ENCODE measurements at places on chromosomes 6 and 20. TPM values are rescaled to one million over a fixed set of nuclear protein-coding genes. Genes with fewer than 3 reads are reported as not detected.

Gene PAK5
- 0.69 TPM for total RNA-seq

GRCh38 chr6:30541515-30542403, 14.5 kb downstream of the GNL1 start:
- DNase-seq: peak; percentile 79
- no peaks in the 10 kb centered on the region for H3K36me3 ChIP-seq
- peaks cover 11% of the 10 kb centered on the region for H3K27me3 ChIP-seq
- H3K4me1 ChIP-seq: peaks cover 5% of the 10 kb centered on the region
- peak overlapping the region; percentile 72 for H3K4me3 ChIP-seq

DNA sequence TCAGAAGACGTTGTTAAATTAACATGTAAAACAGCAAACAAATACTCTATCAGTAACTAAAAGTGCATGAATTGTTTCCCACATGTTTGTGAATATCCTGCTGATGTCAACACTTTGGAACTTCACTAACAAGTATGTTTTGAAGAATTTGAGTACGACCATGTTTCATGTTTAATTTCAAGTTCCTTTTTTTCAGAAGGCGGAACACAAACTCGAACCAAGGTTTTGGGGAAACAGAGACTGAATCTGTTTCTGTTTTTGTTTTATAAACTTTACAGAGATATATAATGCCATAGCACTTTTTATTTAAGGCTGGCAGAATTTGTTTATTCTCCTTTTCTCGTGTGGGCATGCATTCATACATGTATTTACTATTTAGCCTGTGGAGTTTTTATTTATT, 509.3 kb upstream of the CITED2 start:
- no peaks in the 10 kb centered on the region for H3K27me3 ChIP-seq
- H3K4me1 ChIP-seq: peaks cover 55% of the 10 kb centered on the region
- H3K4me3 ChIP-seq: no peak overlapping the region
- H3K27ac ChIP-seq: peak overlapping the region; percentile 51

GRCh38 chr20:61973515-61974356, 91.9 kb downstream of the TAF4 start:
- H3K4me3 ChIP-seq: no peak overlapping the region
- no peaks in the 10 kb centered on the region for H3K27me3 ChIP-seq
- H3K4me1 ChIP-seq: no peaks in the 10 kb centered on the region
- DNase-seq: no peak

Gene ELOVL2
- 3.8 TPM for total RNA-seq

DNA sequence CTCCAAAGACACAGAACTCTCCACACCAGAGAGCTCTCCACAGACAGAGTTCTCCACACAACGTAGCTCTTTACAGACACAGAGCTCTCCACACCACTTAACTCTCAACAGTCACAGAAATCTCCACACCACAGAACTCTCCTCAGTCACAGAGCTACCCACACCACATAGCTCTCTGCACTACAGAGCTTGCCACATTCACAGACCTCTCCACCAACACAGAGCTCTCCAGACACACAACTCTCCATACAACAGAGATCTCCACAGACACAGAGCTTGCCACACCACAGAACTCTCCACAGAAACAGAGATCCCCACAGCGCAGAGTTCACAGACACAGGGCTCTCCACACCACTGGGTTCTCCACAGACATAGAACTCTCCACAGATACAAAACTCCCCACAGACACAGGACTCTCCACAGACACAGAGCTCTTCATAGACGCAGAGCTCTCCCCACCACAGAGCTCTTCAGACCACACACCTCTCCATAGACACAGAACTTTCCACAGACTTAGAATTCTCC, 52.5 kb downstream of the ERMARD start:
- H3K36me3 ChIP-seq: no peaks in the 10 kb centered on the region
- H3K27me3 ChIP-seq: peaks cover 41% of the 10 kb centered on the region
- H3K4me3 ChIP-seq: no peak overlapping the region

DNA sequence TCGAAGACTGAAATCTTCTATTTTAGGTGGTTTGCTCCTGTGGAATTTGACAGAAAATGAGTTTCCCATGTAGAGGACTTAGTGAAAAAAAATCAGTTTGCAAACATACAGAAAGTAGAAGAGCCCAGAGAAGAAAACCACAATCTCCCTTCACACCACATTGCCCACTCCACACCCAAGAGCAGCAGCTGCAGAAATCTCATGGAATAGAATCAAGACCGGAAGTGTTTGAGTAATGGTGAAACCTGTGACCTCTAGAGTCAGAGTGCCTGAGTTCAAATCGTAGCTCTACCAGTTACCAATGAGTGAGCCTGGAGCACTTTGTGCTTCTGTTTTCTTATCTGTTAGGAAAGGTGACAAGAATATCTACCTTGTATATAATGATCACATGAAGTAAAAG, 4.6 kb downstream of the SIRPG start:
- no peak overlapping the region for H3K27ac ChIP-seq
- H3K27me3 ChIP-seq: peaks cover 12% of the 10 kb centered on the region
- H3K4me1 ChIP-seq: no peaks in the 10 kb centered on the region
- H3K4me3 ChIP-seq: no peak overlapping the region
- H3K36me3 ChIP-seq: no peaks in the 10 kb centered on the region
- DNase-seq: no peak

Gene TCF21
- 1.3 TPM for total RNA-seq

Gene OR2H2
- total RNA-seq: not detected

GRCh38 chr6:12528136-12528535, 188.4 kb upstream of the PHACTR1 start:
- DNase-seq: no peak
- peak overlapping the region; percentile 15 for H3K4me3 ChIP-seq
- no peaks in the 10 kb centered on the region for H3K36me3 ChIP-seq

DNA sequence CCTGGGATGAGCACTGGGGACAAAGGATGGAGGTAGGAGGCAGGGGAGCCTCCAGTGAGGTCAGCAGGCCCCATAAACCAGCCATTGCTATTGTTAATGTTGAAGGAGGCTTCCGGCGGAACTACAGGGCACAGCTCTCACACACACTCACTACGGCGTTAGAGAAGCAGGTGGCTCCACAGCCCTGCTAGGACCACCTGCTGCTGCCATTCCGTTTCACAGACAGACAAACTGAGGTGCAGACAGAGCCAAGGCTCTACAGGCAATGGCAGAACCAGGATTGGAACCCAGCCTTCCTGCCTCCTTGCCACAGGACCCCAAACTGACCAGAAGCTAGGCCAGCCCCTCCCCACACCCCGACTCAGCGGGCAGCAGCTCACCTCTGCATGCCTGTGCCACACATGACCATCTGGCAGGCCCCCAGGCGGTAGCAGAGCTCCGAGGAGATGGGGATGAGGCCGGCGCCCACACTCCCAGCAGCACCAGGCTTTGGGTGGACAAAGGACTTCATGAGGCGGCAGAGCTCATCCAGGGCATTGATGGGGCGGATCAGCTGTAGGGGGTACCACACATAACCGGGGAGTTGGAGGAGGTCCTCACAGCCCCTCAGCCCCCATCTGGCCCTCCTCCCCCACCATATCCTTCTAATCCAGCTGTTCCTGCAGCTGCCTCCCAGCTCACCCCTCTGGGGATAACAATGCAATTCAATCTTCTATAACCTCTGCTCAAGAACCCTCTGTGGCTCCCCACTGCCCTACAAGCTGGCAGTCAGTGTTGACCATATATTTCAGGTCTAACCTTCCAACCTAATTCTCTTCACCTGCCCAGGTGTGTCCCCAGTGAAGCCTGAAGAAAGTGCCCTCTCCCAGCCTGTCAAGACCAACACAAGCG, 198.5 kb downstream of the PREX1 start:
- H3K4me1 ChIP-seq: peaks cover 8% of the 10 kb centered on the region
- H3K27ac ChIP-seq: no peak overlapping the region
- no peaks in the 10 kb centered on the region for H3K36me3 ChIP-seq
- H3K4me3 ChIP-seq: no peak overlapping the region
- H3K27me3 ChIP-seq: no peaks in the 10 kb centered on the region

- H3K36me3 ChIP-seq: peaks cover 6% of the 10 kb centered on the region
- no peaks in the 10 kb centered on the region for H3K27me3 ChIP-seq
- H3K27ac ChIP-seq: peak overlapping the region; percentile 60
- H3K4me1 ChIP-seq: peaks cover 70% of the 10 kb centered on the region
- no peak for DNase-seq
- peak overlapping the region; percentile 76 for H3K4me3 ChIP-seq
Measured at GRCh38 chr6:108655806-108656651, 95.3 kb downstream of the FOXO3 start.

- peak; percentile 72 for DNase-seq
- H3K4me3 ChIP-seq: peak within 1 kb of the TSS; percentile 89
- H3K27ac ChIP-seq: peak within 1 kb of the TSS; percentile 43
- peaks cover 61% of the 10 kb centered on the region for H3K27me3 ChIP-seq
Measured at GRCh38 chr6:96015518-96016333, at the start of gene FUT9. TSS of gene FUT9 (plus strand) at chr6:96015974. CDS start at chr6:96203156, 187,182 bp downstream.

- no peaks in the 10 kb centered on the region for H3K36me3 ChIP-seq
- peaks cover 7% of the 10 kb centered on the region for H3K4me1 ChIP-seq
- no peak overlapping the region for H3K4me3 ChIP-seq
- H3K27ac ChIP-seq: no peak overlapping the region
- DNase-seq: no peak
Measured at GRCh38 chr20:2809690-2810089, 5.1 kb upstream of the C20orf141 start.

Gene KCNQ2
- total RNA-seq: 47.3 TPM

Gene AK9
- total RNA-seq: 8.1 TPM

DNA sequence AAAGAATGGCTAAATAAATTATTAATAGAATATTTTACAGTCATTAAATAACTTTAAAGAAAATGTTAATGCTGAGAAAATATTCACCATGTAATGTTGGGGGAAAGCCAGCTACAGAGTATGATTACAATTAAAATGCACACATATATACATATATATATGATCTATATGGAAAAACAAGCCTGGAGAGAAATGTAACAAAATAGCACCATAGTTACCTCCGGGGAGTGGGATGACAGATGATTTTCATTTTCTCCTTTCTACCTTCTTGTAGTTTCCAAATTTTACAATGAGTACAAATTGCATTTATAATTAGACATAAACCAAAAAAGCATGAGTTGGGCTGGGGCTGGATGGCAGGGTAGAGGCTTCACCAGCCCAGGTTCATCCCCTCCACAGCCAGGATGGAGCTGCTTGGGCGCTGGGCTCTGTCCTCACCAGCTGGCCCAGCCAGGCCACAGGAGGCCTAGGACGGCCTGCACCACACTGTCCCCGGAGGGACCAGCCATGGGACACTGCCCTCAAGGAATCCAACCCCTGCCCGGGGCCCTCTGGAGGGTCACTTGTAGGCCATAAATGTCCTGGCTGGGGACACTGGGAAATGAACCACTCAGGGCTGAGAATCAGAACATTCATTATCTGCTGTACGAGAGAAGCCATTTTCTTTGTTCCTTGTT, 10.3 kb downstream of the C20orf203 start:
- H3K4me3 ChIP-seq: no peak overlapping the region
- H3K4me1 ChIP-seq: peaks cover 27% of the 10 kb centered on the region
- no peak for DNase-seq
- H3K36me3 ChIP-seq: no peaks in the 10 kb centered on the region
- no peaks in the 10 kb centered on the region for H3K27me3 ChIP-seq

GRCh38 chr6:41449399-41450245, 96.6 kb upstream of the FOXP4 start:
- peaks cover 44% of the 10 kb centered on the region for H3K4me1 ChIP-seq
- DNase-seq: no peak
- no peaks in the 10 kb centered on the region for H3K27me3 ChIP-seq
- no peak overlapping the region for H3K27ac ChIP-seq
- H3K36me3 ChIP-seq: no peaks in the 10 kb centered on the region
- H3K4me3 ChIP-seq: peak overlapping the region; percentile 35

Gene SIGLEC1
- total RNA-seq: not detected

Gene C20orf144
- total RNA-seq: 0.29 TPM

DNA sequence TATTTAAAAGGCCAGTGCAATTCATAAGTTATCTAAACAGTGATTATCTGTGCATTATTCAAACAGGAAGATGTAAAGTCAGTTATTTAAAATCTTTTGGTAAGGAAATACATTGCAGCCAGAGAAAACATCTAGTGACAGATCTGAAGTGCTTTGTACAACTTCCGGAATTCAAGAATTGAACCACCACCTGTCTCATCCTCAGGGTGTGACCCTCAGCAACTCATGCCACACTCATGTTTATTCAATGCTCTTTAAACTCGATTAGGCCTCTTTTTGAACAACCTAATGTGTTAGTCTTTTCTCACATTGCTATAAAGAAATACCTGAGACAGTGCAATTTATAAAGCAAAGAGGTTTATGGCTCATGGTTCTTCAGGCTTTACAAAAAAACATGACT, 62.6 kb upstream of the GGTLC1 start:
- no peaks in the 10 kb centered on the region for H3K4me1 ChIP-seq
- no peak overlapping the region for H3K4me3 ChIP-seq
- no peak overlapping the region for H3K27ac ChIP-seq
- DNase-seq: no peak
- H3K36me3 ChIP-seq: no peaks in the 10 kb centered on the region

GRCh38 chr6:105211831-105212230, 32.0 kb upstream of the POPDC3 start:
- peaks cover 40% of the 10 kb centered on the region for H3K4me1 ChIP-seq
- no peaks in the 10 kb centered on the region for H3K36me3 ChIP-seq
- no peak overlapping the region for H3K27ac ChIP-seq

DNA sequence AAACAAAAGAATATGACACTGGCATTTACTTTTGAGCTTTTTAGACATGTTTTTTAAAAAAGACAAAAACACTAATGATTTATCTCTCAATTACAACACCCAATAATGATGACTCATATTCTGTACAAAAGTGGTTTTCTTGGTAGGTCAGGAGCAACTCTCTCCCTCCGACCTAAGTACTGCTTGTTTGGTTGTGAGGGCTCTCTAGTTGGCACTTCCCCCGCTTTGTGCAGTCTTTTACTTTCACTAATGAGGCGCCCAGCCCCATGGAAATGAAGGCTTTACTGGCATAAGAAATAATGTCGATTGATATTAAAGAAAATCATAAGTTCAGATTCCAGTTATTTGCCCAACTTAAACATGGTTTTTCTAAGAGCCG, 1.3 kb downstream of the KPNA5 start:
- peaks cover 20% of the 10 kb centered on the region for H3K36me3 ChIP-seq
- H3K4me1 ChIP-seq: peaks cover 28% of the 10 kb centered on the region
- H3K27ac ChIP-seq: peak overlapping the region; percentile 97
- DNase-seq: no peak

Gene ADGRF1
- total RNA-seq: 36.0 TPM

- no peaks in the 10 kb centered on the region for H3K27me3 ChIP-seq
- no peak for DNase-seq
- no peak overlapping the region for H3K4me3 ChIP-seq
Measured at GRCh38 chr6:122799140-122799745, 10.2 kb downstream of the SMPDL3A start.

GRCh38 chr6:104130343-104130742, 729.4 kb downstream of the HACE1 start:
- no peak overlapping the region for H3K4me3 ChIP-seq
- no peaks in the 10 kb centered on the region for H3K4me1 ChIP-seq
- H3K36me3 ChIP-seq: no peaks in the 10 kb centered on the region
- DNase-seq: no peak
- no peak overlapping the region for H3K27ac ChIP-seq
- H3K27me3 ChIP-seq: no peaks in the 10 kb centered on the region

- no peaks in the 10 kb centered on the region for H3K27me3 ChIP-seq
- H3K27ac ChIP-seq: no peak overlapping the region
- DNase-seq: no peak
- H3K4me1 ChIP-seq: peaks cover 5% of the 10 kb centered on the region
Measured at GRCh38 chr6:109323241-109323640, 59.0 kb downstream of the CD164 start.

- DNase-seq: no peak
- H3K36me3 ChIP-seq: no peaks in the 10 kb centered on the region
- H3K27ac ChIP-seq: no peak overlapping the region
- no peak overlapping the region for H3K4me3 ChIP-seq
- H3K4me1 ChIP-seq: no peaks in the 10 kb centered on the region
Measured at GRCh38 chr6:152952866-152953509, 29.9 kb downstream of the FBXO5 start.

Gene CRISP3
- 120 TPM for total RNA-seq

- peaks cover 9% of the 10 kb centered on the region for H3K36me3 ChIP-seq
- no peaks in the 10 kb centered on the region for H3K27me3 ChIP-seq
- H3K4me1 ChIP-seq: peaks cover 81% of the 10 kb centered on the region
Measured at GRCh38 chr6:3348821-3349220, 90.1 kb downstream of the PSMG4 start.

Gene RSPO3
- total RNA-seq: 32.3 TPM
